ENCODE measurements at places on chromosomes 16 and 17.

DNA sequence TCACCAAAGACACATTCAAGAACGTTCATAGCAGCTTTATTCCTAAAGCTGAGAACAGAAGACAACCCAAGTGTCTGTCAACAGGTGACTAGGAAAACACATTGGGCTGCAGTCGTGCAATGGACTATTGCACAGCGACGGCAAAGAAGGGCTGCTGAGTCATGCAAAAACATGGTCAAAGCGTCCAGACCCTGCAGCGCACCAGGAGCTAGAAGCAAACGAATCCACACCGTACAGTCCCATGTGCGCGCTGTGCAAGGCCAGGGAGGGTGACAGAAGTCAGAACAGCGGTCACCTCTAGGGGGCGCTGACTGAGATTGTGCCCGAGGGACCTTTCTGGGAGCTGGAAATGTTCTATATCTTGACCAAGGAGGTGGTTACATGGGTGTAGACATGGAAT, 266.4 kb downstream of the MAF start:
- DNase-seq, result no peak

GRCh38 chr16:80852261-80852872, 48.0 kb upstream of the CDYL2 start:
- DNase-seq, result no peak

GRCh38 chr16:30519120-30520049, 7.0 kb downstream of the ZNF768 start:
- no peak for DNase-seq

DNA sequence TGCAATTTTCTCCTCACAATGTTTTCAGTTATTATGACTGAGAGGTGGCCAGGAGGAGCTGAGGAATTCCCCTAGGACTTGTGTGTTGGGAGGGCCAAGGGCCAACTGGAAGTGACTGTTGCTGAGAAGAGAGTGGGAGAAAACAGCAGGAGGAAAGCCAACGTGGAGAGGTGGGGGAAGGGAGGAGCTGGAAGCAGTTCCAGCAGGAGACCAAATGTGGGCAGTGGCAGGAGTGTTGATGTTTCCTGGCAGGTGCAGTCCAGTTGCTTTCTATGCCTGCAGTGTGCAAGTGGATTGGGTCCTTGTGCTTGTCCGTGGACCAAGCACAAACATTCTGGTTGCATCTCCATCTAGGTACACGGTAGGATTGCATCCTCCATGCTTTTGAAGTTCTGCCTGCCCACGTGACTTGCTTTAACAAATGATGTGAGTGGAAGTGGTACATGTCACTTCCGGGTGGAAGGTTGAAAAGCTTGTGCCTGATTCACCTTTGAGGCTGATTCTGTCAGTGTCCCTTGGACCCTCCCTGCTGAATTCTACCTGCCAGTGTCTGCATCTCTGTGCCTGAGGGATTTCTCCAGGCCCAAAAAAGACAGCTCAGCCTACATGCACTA, 54.7 kb upstream of the CRHR1 start:
- DNase-seq, result no peak

GRCh38 chr16:26525856-26526255, 540.9 kb upstream of the C16orf82 start:
- no peak for DNase-seq

DNA sequence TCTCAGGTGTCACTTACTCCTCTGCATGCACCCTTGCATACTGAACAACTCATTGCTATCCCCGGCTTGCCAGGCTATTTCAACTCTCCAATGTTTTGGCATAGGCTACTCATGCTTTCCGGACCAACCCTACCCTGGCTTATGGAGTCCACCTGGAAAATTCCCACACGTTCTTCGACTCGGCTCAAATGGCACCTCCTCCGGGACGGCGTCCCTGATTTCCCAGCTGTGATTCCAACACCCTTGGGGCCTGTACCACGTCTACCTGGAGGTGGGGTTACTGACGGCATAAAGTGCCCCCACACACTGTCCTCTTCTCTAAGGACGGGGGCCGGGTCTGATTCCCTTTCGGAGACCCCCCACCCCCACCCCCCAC, 498 bp downstream of the SMYD4 start:
- no peak for DNase-seq

DNA sequence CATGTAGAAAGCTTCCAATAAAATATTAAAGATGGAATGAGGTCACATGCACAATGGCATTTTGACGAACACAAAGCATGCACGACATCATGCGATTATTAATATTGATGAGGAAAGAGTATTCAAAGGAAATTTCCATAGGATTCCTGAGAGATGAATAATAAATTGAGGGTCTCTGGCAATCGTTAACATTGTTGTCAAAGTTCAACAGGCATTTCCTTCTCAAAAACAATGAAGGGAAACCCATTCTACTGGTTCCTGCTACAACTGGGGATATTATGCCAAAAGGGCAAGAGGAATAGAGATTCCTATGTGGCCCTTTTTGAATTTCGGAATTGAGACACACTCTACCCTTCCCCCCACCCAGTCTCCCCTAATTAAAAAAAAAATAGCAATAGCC, 128.3 kb upstream of the NUDT7 start:
- no peak for DNase-seq

DNA sequence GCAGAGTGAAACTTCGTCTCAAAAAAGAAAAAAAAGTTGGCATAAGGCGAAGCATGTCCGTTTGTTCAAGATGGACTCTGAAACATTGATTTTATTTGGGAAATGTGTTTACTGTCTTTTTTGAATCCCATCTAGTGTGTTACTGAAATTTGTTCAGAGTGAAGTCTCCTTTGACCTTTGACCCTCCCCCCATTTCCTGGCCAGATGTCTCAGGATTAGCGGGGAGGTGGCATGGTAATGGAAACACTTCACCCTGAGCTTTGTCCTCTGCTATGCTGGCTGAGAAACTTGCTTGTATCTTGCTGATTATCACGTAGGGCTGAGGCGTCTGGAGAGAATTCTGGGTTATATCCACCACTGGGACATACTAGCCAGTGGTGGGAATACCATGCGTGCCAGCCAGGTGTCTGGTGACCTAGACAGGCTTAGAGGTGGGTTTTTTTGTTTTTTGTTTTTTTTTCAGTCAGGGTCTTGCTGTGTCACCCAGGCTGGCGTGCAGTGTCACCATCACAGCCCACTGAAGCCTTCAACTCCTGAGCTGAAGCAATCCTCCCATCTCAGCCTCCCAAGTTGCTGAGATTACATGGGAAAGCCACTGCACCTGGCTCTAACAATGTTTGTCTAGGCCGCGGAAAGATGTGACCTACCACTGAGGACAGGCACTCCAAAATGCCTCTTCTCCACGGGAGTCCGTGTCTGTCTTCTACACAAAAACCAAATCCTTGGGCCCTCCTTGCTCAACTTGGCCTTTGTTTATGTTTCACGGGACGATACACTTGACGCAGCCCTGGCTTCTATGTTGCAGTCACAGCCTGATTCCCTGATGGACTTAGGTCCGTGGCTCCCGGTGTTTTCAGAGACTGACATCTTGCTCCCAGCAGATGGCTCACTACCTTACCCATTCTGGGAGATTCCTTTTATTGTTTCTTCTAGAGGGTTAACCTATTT, 6.6 kb upstream of the GALK1 start:
- no peak for DNase-seq
